Kidney tubule cell (primary cell): ENCODE measurements at places on chromosomes 7 and 10.

DNA sequence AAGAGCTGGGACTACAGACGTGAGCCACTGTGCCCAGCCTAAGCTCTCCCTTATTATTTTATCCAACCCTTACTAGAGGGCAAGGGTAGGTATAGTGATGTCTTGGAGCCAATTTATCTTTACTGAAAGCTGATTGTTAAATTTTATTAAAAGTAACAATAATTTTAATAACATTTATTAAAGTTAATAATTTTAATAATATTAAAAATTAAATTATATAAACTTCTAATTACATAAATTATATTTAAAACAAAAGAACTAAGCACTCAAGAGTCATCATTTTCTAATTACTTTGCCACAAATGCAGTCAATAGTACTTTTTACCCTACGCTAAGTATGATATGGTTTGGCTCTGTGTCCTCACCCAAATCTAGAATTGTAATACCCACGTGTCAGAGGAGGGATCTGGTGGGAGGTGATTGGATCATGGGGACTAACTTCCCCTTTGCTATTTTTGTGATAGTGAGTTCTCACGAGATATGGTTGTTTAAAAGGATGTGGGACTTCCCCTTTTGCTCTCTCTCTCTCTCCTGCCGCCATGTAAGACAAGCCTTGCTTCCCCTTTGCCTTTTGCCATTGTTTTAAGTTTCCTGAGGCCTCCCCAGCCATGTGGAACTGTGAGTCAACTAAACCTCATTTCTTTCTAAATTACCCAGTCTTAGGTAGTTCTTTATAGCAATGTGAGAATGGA, 58.4 kb upstream of the ETV1 start:
- DNase-seq: no peak

- DNase-seq: no peak
Measured at GRCh38 chr10:31819391-31819820, 109.2 kb downstream of the ARHGAP12 start.

- no peak for DNase-seq
Measured at GRCh38 chr10:71087622-71088021, 124.7 kb upstream of the UNC5B start.

DNA sequence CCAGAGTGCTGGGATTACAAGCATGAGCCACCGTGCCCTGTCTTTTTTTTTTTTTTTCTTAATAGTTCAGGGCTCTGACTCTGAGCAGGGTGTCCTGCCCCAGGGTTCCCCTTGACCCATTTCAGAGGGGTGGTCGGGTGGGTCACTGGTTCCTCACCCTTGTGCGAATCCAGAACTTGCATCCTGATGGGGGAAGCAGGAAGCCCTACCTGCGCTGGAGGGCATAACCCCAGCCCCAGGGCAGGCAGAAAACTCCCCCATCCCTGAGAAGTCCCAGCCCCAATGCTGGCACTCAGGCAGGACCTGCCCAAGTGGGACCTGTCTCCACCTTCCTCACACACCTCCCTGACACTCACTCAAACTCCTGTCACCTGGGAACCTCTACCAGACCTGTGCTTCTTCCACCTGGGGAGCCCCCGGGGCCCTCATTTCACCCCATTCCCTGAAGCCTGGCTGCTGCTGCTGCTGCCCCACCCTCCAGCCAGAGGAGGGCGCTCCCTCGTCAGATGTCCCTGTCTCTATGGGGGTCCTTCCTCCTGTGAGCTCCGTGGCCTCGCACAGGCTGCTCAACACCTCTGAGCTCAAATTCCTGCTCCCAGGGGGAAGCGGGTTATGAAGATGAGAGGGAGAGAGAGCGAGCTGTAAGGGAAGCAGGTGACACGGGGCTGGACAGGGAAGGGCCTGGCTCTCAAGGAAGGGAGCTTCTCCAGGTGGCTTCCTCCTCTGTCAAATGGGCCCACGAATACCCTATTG, 15.1 kb upstream of the ZNF273 start:
- peak; percentile 26 for DNase-seq

- no peak for DNase-seq
Measured at GRCh38 chr10:30158325-30158960, 99.1 kb upstream of the JCAD start.

DNA sequence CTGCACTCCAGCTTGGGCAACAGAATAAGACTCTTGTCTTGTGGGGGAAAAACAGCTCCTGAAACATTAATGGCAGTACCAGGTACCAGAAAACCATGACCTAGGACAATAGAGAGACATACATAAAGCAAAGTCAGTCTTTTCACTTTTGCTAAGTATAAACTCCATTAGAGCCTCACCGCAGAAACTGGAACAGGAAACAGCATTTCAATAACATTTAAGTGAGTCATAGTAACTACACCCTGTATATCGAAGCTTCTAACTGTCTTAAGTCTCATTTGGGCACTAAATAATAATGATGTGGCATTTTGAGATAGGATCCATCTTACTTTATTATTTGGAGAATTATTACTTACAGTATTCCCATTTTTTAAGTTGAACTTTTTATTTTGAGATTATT, 517.8 kb upstream of the CELF2 start:
- DNase-seq: no peak

- no peak for DNase-seq
Measured at GRCh38 chr10:108230478-108231170, 1066.1 kb upstream of the SORCS1 start.

- DNase-seq: no peak
Measured at GRCh38 chr10:21826725-21827124, 176.8 kb downstream of the DNAJC1 start.

- no peak for DNase-seq
Measured at GRCh38 chr10:4141471-4141870, 356.5 kb upstream of the KLF6 start.

DNA sequence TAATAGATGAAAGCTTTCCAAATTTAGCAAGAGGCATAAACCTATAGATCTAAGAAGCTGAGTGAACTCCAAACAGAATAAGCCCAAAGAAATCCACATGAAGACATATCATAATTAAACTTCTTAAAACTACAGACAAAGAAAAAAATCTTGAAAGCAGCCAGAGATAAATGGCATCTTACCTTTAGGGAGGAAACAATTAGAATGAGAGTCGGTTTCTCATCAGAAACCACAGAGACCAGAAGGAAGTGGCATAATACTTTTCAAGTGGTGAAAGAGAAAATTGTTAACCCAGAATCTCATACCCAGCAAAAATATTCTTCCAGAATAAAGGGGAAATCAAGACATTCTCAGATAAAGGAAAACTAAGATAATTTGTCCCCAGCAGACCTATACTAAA, 98.9 kb upstream of the NANOS1 start:
- DNase-seq: no peak

DNA sequence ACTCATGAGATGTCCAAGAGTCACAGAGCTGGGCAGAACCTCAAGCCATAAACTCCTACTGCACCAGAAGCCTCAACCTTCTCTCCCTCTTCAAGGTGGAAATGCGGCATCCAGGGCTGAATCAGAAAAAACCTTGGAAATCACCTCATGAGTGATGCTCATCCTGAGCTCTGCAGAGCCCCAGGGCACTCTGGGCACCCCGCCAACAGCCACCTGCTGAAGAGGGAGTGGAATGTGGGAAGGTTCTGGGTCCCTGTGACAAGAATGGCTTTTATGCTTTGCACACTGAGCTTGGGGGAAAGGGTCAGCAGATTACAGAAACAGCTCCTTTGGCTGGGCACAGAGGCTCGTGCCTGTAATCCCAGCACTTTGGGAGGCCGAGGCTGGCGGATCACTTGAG, 18.8 kb downstream of the NUDT1 start:
- peak; percentile 89 for DNase-seq

DNA sequence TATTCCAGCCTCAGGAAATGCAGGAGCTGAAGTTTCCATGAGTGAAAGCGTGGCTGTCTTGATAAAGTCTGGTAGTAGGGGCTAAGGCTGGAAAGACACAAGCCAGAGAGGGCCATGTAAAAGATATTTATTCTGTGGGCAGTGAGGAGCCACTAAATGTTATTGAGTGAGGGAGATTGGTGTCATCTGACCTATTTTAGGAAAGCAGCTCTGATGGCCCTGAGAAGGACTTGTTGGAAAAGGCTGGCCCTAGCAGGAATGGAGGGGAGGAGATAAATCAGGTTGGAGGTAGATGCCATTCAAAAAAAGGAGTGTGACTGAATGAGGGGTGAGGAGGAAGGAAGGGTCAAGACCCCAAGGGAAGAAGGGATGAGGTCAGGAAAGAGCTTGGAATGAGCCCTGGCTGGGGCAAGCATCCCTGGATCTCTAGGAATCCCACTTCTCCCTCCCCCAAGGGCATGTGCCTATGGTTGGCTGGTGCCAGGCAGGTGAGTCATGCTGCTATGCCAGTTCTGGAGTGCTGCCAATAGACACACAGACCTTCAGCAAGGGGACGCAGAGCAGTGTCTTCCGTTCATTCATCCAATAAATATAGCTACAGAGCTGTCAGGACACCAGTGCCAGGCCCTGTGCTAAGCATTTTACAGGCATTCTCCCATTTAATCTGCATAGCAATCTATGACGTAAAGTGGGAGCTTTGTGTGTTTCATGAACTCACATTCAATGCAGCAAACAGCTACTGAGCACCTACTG, 2.0 kb downstream of the ANKRD2 start:
- DNase-seq: peak; percentile 100

DNA sequence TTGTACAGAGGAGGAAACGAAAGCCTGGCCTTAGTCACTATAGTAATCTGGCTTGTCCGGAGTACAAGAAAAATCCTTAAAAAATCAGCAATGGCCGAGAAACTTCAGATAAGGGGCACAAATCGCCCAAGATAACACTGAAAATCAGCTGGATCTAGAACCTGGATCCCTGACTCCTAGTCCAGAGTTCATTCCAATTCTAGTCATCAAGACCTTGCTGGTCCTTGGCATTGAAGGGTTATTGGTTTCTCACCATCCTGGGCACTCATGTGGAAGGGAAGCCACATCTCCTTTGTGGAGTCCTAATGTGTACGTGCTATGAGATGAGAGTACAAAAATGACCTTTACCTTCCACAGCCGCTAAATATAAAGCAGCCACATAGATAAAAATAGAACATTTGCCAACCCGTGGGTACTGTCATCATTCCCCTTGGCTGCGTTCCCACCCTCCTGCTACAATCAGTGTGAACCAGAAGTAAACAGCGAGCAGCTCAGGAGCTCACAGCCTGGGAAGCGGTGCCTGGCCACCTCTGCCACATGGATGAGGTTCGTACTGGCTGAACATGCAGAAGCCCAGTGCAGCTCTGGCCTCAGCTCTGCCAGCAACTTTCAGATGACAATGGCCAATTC, 116.0 kb upstream of the PDLIM1 start:
- DNase-seq: peak; percentile 76

DNA sequence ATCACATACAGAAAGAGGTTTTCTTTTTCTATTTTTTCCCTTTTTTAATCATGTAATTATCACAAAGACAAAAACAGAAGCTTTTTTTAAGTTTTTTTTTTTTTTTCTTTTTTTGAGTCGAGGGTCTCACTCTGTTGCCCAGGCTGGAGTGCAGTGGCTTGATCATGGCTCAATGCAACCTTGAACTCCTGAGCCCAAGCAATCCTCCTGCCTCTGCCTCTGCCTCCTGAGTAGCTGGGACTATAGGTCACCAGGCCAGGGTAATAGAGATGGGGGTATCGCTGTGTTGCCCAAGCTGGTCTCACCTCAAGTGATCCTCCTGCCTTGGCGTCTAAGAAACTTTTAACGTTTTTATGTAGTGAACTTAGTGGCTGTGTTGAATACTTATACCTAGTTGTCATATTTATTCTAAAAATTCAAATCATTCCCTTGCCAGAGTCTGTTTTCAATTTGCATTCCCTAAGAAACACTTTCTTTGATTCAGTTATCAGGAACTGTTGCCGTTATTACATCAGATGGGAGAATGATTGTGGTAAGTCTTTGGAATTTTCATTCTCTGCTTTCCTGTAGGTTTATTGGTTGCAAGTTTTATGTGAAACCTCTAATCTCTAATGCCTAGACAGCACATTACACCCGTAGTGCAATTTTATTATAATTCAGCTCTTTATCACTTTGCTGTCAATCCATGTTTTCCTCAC, 1.3 kb downstream of the LSM8 start:
- no peak for DNase-seq

DNA sequence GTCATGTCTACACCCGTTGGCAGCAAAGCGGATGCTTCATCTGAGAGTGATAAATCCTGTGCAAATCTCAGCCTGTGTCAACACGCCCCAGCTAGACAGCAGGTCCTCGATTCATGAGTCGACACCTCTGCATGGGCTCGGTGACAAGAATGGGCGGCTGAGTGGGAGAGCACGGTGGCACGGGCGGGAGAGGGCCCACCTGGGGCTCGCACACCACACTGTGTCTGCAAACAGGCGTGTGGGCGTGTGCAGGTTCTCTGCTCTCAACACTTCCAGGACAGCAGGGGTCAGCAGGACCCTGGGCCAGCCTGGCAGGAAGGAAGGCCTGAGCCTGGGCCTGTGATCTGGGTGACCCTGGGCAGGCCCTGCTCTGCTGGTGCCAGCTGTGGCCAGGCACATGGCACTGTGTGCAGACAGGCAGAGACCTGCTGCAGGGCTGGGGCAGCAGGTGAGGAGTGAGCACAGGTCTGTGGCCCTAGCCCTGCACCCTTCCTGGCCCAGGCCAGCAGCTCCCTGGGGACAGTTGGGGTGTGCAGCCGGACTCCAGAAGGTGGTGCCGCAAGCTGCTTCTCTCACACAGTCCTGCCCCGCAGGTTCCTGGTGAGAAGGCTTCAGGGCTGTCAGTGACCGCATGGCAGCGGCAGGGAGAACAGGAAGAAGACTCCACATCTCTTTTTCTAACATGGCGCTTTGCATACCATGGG, 216.4 kb downstream of the ELFN1 start:
- no peak for DNase-seq

DNA sequence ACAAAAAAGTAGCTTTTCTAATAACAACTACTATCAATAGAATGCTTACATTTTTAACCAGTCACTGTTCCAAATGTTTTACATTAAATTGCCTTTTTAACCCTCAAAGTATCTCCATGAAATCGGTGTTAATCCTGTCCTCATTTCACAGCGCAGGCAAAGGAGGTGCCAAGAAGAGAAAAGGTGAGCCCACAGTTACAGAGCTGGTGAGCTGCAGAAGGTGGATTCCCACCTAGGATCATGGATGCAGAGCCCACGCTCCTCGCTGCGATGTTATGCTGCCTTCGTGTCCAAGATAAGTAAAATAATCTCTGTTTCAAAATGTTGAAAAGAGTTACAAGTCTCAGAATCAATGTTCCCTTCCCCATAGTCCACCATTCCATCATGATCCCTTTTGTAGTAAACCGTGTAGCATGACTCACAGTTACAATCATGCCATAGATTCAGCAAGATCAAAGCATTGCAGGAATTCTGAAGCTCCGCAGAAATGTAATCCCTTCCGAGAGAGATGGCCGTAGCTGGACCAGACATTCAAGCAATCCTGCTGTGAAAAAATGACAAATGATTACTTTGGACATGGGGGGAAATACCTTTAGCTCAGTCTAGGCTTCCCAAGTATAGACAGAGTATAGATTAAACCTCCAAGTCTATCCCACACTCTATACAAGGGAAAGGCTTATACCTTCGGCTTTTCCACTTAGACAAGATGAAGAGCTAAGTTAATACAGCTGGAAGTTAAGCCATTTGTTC, 394.7 kb upstream of the AKR1E2 start:
- no peak for DNase-seq
